MG63 (cell line): ENCODE measurements at places on chromosomes 2 and 18. TPM values are rescaled to one million over a fixed set of nuclear protein-coding genes. Genes with fewer than 3 reads are reported as not detected.

- no peak for DNase-seq
Observed at GRCh38 chr18:72091369-72091768, 452.8 kb downstream of the CBLN2 start.

- DNase-seq = peak; percentile 71
Observed at GRCh38 chr2:216081487-216082116, at the start of the genes PECR and TMEM169. Gene PECR, minus strand, starts transcription at chr2:216081809. Its CDS starts 68 bp downstream, at chr2:216081741. Gene TMEM169, plus strand, starts transcription at chr2:216081919. Its CDS starts 14,045 bp downstream, at chr2:216095964.

GRCh38 chr2:208799397-208799796 lies 392.8 kb downstream of the PTH2R start:
- DNase-seq = no peak

- peak; percentile 19 for DNase-seq
Observed at GRCh38 chr18:63831080-63831788, 56.0 kb downstream of the SERPINB7 start.

Gene TSPYL6
- not detected in 2 replicates for total RNA-seq

GRCh38 chr2:206105541-206105940 lies 19.6 kb upstream of the INO80D start:
- DNase-seq = no peak

Gene IDH1
- 29.6 and 37.0 TPM in 2 replicates for total RNA-seq

GRCh38 chr2:37506407-37507050 lies 162.1 kb downstream of the QPCT start:
- DNase-seq = no peak

DNA sequence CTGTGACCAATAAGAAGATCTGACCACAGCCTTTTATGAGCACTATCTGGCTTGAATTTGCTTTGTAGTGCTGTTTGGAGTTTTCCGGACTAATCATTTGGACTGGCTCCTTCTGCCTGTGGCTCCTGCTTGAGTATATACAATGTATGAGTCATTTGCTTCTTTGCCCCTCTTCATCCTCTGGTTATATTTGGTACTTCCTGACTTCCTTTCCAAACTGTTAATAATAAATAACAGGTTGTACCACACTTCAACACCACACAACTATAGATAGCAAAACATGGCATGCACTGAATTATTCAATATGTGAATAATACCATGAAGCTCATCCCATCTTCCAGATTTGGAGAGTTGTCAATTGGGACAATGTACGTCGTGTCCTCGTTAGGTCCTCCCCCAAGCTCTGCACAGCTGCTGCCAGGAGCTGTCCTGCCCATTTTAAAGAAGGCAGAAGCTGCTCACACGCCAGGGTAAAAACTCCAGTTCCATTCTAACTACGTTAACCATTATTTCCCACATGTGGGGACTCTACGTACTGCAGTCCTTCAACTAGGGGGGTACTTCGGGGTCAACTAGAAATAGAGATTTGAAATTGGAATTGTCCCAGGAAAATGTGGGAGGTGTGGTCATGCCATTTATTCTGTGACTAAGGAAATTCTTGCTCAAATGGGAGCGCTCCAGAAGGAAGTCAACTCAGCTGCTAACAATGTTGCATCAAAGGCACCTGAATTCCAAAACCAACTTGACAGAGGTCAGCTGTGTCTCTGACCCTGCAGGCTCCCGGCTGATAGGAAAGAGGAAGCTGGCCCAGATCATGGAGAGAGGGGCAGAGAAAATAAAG lies 38.1 kb downstream of the ST8SIA5 start:
- peak; percentile 73 for DNase-seq
